ENCODE measurements at places on chromosomes 2 and 18. TPM values are rescaled to one million over a fixed set of nuclear protein-coding genes. Genes with fewer than 3 reads are reported as not detected.

The SP140L gene
- total RNA-seq: 2.5 TPM

The NYAP2 gene
- total RNA-seq: not detected

The MFSD2B gene
- 0.69 TPM for total RNA-seq

The DPP4 gene
- total RNA-seq: 7.8 TPM

The SLC20A1 gene
- 383 TPM for total RNA-seq

The GALNT1 gene
- total RNA-seq: 51.5 TPM

The TMEM37 gene
- not detected for total RNA-seq

The TMEM169 gene
- 1.8 TPM for total RNA-seq

The DSC2 gene
- total RNA-seq: 34.7 TPM

The RRM2 gene
- 4.0 TPM for total RNA-seq

The HOXD13 gene
- not detected for total RNA-seq

The NT5C1B gene
- total RNA-seq: not detected

The CHST9 gene
- total RNA-seq: 0.17 TPM

The ZNF638 gene
- total RNA-seq: 134 TPM

The PLGLB1 gene
- total RNA-seq: 0.85 TPM

The LHCGR gene
- not detected for total RNA-seq

The LYG1 gene
- 0.31 TPM for total RNA-seq

The C1QL2 gene
- not detected for total RNA-seq

The G6PC2 gene
- not detected for total RNA-seq

The GAL3ST2 gene
- not detected for total RNA-seq

The MEP1B gene
- total RNA-seq: under 0.01 TPM

The ARHGAP15 gene
- total RNA-seq: not detected

The OTOF gene
- total RNA-seq: not detected

The CAPN14 gene
- 0.17 TPM for total RNA-seq

The DGKD gene
- 20.6 TPM for total RNA-seq

The DYNAP gene
- not detected for total RNA-seq

The ABCG8 gene
- total RNA-seq: not detected

The IGFBP5 gene
- 0.07 TPM for total RNA-seq

The PAIP2B gene
- total RNA-seq: 2.0 TPM

The PCARE gene
- total RNA-seq: not detected

The CTAGE1 gene
- total RNA-seq: not detected

The RNU2-63P gene
- total RNA-seq: 94.5 TPM

The CMPK2 gene
- total RNA-seq: 0.26 TPM

The FRZB gene
- total RNA-seq: not detected

The KCNK3 gene
- 0.17 TPM for total RNA-seq

The PSD4 gene
- total RNA-seq: 21.4 TPM

The DSG1 gene
- 0.08 TPM for total RNA-seq

The ZNF804A gene
- total RNA-seq: not detected

The ADAM23 gene
- total RNA-seq: 19.0 TPM

The AMMECR1L gene
- 23.8 TPM for total RNA-seq

The SPP2 gene
- total RNA-seq: not detected

The TLX2 gene
- total RNA-seq: 0.19 TPM

The UGT1A4 gene
- total RNA-seq: 0.14 TPM

The TMEM198 gene
- 1.3 TPM for total RNA-seq
